ENCODE measurements at places on chromosomes 11 and 22.

DNA sequence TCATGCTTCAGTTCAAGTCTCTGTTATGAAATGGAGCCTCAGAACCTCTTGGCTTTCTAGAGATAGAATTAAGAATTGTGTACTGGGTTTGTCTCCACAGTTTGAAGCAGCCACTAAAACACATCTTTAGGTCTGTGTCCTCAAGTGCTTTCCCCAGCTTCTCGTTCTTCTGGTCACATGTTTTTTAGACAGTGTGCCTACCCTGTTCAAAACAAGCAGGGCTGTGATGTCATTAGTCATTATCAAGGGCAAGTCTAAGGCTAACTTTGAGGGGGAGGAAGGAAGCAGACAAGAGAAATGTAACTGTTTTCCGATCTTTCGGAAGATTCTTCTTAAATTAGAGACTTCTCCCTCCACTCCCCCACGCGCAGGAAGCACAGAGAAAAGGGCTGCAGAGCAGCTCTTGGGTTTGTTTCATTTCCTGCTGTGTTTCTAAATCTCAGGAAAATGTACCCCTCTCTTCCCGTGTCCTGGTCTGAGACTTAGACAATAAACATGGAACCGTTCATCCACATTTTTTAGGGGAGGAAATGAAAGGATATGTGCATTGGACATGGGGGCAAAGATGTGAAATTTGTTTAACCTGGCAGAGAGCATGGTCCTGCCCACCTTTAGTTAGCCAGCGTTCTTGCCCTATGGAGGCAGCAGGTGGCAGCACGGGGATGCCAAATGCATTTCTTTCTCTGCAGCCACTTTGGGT, 3.1 kb downstream of the AKIP1 start:
- DNase-seq: no peak

- no peak for DNase-seq
These were observed 2.1 kb upstream of the TMPRSS4 start for GRCh38 chr11:118074785-118075184.

- DNase-seq: no peak
These were observed 1.6 kb downstream of the OR10A2 start for GRCh38 chr11:6864438-6864837.

DNA sequence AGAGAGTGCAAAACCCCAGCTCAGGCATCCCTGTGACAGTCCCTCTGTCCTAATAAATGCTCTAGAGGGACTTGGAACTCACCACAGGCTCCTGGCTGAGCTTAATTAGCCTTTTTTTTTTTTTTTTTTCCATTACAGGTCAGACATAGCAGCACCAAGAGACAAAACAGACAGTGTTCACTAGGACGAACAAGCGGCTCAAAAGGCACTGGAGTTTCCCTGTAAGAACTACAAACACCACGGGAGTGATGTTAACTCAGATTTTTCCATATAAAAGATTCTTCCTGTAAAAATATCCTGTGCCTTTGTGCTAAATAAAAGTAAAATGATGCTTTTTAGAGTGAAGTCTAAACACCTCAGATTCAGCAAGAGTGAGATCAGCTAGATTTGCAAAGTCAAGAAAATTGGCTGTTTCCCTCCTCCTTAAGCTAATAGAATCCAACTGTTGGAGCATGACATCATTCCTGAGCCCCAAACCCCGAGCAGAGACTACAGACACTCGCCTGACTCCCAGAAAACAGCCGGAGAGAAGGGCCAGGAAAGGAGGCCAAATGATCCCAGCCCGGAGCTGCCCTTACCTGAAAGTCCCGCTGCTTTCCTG, 101.0 kb upstream of the AKIP1 start:
- no peak for DNase-seq

- DNase-seq: no peak
These were observed 749.8 kb upstream of the ARHGAP42 start for GRCh38 chr11:99937330-99937729.

- DNase-seq: no peak
These were observed 25.0 kb upstream of the SERPIND1 start for GRCh38 chr22:20748731-20749428.

DNA sequence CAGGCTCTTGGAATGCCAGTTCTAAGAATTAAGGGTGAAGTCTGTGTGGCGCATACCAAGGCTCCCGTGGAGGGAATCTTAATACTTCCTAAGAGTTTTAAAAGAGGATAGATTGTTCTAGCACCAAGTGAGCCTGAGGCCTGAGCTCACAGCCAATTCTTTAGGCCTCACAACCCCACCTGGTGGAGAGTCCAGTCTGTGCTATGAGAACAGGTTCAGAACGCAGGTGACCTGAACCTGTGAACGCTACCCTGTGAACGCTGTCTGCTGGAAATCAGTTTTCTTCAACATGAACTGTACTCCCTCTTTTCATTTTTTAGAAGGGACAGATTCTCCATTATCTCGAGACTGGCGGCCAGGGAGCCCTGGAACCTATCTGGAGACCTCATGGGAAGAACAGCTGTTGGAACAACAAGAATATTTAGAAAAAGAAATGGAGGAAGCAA, 43.2 kb upstream of the DLAT start:
- peak; percentile 59 for DNase-seq

DNA sequence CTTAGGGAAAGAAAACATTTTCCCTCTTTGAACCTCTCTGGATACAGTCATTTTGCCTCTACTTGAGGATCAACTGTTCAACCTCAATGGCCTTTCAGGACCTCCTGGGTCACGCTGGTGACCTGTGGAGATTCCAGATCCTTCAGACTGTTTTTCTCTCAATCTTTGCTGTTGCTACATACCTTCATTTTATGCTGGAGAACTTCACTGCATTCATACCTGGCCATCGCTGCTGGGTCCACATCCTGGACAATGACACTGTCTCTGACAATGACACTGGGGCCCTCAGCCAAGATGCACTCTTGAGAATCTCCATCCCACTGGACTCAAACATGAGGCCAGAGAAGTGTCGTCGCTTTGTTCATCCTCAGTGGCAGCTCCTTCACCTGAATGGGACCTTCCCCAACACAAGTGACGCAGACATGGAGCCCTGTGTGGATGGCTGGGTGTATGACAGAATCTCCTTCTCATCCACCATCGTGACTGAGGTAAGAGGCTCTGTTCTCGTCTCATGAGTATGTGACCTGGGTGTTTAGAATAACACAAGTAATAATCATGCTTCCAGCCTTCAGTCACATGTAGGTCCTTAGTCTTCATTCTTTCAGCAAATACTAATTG, 495 bp downstream of the SLC22A9 start:
- no peak for DNase-seq

GRCh38 chr11:9840460-9841004, 176.7 kb downstream of the SWAP70 start:
- DNase-seq: no peak

- DNase-seq: no peak
These were observed 14.6 kb downstream of the SMARCB1 start for GRCh38 chr22:23801238-23801821.

GRCh38 chr11:70713988-70714665, 315.8 kb downstream of the CTTN start:
- DNase-seq: no peak

- DNase-seq: peak; percentile 75
These were observed 9.0 kb upstream of the CYTH4 start for GRCh38 chr22:37273126-37273845.

DNA sequence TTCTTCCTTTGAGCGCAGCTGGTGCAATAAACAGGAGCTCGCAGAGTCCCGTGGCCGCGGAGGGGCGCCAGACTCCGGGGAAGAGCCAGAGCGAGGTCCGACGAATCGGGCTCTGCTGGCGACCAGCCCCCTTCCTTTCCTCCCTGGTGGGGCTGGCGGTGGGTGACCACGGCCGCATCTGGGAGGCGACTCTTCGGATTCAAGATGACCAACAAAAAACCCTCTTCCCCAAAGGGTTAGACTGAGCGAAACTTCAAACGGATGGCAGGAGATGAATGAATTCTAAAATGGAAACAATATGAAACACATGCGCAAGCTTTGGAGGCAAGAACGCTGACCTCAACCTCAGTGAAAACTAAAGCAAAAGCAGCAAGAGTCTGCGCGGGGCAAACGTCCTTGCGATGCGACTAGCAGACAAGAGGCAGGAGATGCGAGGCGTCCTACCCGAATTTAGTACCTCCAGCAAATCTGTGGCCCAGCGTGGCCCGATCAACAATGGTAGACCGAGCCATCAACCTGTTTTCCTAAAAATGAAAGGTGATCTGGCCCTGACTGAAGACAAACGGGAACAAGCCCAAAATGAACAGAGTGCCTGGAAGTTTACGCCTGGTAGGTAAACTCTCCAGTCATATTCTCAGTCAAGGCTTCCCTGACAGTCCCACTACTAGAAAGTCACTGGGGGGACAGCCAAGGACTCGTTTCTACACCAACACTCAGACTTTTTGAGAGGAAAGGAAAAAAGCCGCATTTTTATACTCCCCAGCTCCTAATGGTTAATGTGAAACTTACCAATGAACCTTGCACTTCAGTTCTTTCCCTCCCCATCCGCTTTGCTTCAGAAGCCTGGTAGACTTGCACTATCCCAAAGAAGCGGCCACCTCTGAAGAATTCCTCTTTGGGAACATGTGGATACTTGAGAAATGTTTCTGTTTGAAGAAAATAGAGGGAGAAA, 11.6 kb downstream of the MMP3 start:
- no peak for DNase-seq

DNA sequence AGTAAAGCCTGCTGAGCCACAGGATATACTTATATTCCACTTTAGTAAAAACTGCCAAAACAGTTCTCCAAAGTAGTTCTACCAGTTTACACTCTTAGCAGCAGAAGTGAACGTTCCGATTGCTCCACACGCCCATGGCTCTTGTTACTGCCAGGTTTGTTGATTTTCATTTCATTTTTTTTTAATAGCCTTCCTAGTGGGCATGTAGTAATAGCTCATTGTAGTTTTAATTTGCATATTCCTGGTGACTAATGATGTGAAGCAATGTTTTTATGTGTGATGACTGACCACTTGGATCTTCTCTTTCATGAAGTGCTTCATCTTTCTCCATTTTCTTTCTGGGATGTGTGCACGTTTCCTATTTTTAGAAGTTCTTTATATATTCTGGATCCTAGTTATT, 4.8 kb upstream of the C11orf97 start:
- no peak for DNase-seq

DNA sequence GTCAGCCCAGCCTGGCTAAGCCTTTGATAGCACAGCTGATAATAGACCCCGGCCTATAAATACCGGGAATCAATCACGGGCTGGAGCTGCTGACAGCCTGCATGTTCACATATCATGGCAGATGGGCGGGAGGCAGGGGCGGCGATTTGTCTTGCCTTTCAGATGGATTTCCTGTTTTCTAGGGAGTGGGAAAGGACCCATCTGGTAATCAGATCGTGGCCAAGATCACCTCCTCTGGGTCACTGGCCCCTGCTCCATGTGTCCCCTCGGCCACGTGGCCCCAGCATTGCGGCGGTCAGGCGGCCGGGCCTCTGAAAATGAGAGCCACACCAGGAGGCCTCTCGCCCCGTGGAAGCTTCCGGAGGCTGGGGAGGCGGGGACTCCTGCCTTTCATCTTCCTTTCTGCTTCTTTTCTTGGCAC, 36.6 kb downstream of the SMIM38 start:
- DNase-seq: no peak

DNA sequence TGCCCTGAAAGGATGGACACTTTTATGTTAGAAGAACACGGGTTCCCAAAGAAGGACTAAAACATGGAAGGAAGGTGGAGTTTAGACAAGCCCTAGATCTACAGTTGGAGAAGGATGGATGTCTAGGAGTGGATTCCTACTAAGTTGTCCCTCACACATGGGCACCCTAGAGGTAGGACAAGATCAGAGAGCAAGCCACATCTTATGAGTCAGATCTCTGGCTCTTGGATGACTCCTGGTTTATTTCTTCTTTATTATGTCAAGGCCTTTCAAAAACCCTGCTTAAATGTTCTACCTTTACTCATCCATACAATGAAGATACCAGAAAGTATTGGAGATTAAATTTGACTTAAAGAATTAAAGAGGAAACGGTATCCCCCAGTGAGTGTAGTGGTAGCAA, 34.4 kb downstream of the PRCP start:
- no peak for DNase-seq

GRCh38 chr11:132131961-132132360, 761.5 kb downstream of the NTM start:
- DNase-seq: no peak

- DNase-seq: peak; percentile 26
These were observed 44.8 kb upstream of the TUB start for GRCh38 chr11:8036002-8036802.

- no peak for DNase-seq
These were observed 403.7 kb downstream of the LUZP2 start for GRCh38 chr11:24900514-24900913.

- no peak for DNase-seq
These were observed 23.3 kb upstream of the PHF21B start for GRCh38 chr22:45033136-45033535.

GRCh38 chr11:112811783-112812182, 149.4 kb upstream of the NCAM1 start:
- DNase-seq: no peak

DNA sequence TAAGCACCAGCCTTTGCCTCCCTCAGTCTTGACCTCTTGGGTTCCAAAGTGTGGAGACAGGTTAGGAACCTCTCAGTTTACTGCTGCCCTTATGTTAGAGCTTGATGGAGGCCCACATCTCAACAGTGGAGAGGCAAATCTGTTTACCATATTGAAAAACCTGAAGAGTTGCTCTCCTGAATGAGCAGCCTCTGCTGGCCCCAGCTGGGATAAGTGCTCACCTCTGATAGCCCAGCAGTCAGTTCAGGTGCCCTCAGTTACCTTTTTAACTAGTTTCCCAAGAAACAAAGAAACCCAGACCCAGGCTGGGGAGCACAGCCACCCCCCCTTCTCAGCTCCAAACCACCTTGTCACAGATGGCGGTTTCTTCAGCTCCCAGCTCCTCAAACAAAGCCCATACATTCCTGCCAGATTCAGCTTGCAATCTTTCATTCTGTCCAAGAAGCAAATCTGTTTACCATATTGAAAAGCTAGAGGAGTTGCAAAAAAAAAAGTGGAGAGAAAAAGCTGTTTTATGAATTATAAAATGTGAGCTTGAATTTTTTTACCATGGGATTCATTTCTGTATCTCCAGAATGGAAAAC, 57.2 kb downstream of the PPFIBP2 start:
- no peak for DNase-seq

- DNase-seq: no peak
These were observed 23.6 kb downstream of the SLC5A12 start for GRCh38 chr11:26698224-26698623.

- DNase-seq: no peak
These were observed 13.0 kb upstream of the CDC42EP1 start for GRCh38 chr22:37547251-37547741.

DNA sequence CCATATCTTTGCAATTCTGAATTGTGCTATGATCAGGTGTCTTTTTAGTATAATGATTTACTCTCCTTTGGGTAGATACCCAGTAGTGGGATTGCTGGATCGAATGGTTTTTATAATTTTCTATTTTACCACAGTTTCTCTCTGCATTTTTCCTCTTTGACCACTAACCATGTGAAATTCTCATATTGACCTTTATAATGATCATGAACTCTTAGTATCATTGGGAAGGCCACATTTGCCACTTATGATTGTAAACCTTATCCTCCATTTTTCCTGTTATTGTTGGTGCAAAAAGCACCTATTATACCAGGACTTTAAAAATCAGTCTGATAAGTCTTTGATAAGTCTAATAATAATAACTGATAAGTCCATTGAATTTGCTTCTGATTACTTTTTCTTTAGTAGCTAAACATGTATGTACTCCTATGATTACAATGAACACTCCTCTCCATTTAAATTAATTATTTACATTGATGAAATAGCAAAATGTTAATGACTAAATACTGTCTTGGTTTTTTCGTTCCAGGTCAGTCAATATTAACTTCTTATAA, 9.6 kb downstream of the NEAT1 start:
- no peak for DNase-seq
